ENCODE measurements at places on chromosomes 6 and 20.

DNA sequence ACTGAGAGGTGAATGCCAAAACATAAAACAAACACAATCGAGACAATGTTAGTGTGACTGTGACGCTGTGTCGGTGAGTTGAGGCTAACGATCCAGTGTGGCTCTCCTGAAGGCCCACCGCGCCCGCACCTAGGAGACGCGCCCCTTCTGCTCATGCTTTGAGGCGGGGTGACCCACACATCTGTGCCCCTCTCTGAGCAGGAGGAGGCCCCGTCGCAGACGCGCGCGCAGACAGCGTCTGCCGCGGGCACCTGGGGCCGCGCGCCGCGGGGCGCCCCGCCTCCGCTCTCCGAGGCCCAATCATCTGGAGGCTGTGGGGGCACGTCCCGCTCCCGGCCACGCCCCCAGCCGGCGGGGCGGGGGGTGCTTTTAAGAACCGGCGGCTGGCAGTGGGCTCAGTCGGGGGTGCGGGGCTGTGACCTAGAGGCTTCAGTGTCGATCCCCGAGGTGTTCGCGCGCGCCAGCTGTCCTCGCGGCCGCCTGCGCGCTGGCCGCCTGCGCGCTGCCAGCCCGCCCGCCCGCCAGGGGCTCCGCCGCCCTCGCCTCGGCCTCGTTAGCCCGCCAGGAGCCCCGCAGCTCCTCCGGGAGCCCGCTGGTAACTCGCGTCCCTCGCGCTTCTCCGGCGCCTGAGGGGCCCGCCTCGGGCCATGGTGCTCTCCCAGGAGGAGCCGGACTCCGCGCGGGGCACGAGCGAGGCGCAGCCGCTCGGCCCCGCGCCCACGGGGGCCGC is at the start of gene SLC16A10:
TSS of gene SLC16A10 (plus strand) at position 398 of the 730 bp plus-strand sequence. CDS start at position 648, 250 bp downstream.
- DNase-seq: peak; percentile 27

DNA sequence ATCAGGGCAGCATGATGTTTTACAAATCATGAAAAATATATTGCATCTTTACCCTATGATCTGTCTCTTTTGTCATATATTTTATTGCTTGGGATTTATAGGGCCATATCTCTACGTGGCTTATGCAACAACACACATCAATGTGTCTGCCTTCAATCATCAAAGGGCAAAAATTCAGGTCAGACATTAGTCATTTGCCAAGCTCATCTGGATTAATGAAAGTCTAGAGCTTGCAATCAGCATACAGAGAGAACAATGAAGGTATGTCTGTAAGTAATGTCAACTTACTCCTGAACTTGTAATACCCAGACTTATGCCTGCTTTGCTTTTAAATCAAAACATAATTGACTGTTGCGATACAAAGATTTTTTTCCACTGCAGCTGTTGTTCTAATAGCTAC is 282.7 kb downstream of the HAO1 start:
- no peak for DNase-seq

DNA sequence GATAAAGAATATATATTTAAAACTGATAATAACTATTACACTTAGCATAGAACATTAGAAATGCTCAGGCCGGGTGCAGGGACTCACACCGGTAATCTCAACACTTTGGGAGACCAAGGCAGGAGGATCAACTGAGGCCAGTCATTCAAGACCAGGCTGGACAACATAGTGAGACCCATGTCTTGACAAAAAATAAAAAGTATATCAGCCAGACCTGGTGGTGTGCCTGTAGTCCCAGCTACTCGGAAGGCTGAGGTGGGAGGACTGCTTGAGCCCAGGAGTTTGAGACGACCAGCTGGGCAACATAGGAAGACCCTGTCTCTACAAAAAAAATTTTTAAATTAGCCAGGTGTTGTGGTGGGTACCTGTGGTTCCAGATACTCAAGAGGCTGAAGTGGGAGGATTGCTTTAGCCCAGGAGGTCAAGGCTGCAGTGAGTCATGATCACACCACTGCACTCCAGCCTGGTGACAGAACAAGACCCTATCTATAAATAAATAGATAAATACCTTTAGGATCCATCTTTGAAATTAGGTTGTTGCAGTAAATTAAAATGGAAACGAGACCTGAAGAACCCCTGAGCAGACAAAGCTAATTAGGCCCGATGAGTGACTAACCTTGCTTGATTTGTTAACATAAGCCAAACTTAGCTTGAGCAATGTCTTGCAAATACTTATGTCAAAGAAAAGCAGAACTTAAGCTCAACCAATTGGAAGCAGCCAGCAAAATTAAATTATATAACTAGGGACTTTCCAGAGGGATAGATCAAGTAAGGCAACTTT is 75.8 kb upstream of the E2F3 start:
- no peak for DNase-seq

DNA sequence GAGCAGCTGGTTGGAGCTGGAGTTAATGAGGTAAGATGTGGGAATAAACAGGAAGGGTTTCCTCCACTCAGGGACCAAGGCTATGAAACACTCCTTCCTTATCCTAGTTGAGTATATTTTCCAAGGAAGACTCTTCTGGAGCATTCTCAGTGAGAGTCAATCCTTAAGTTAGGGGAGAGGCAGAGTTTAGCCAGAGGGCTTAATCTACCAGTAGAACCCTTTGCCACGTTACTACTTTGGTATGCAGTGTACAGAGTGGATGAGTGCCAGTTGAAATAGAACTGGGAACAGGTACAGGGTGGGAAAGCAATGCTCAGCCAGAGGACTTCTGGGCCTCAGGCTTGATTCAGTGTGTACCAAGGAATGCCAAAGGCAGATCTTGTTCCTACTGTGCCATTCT is 114.3 kb downstream of the UBE3D start:
- DNase-seq: no peak

DNA sequence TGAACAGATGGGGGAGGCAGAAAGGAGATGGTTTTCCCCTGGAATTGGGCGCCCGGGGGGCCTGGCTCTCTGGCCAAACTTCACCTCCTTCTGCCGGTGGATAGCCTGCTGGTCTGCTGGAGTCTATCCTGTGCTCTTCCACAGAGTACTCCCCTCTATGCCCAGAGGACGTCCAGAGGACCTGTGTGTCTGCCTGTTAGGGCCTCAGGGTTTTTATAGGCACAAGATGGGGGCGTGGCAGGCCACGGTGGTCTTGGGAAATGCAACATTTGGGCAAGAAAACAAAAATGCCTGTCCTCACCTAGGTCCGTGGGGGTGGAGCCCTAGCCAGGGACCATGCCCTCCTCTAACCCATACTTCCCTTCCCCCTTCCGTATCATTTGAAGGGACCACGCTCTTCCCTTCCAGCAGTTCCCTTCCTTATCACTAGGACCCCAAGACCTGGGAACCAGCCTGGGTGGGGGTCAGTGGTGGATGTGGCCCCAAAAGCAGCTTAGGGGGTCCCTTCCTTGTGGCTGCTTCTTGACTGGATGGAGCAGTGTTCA is 53.6 kb upstream of the ZNF337 start:
- DNase-seq: no peak

GRCh38 chr6:118974790-118975189 is 39.8 kb upstream of the MCM9 start:
- no peak for DNase-seq

- DNase-seq: no peak
Observed at GRCh38 chr20:47175493-47175892, 181.0 kb downstream of the ZMYND8 start.

DNA sequence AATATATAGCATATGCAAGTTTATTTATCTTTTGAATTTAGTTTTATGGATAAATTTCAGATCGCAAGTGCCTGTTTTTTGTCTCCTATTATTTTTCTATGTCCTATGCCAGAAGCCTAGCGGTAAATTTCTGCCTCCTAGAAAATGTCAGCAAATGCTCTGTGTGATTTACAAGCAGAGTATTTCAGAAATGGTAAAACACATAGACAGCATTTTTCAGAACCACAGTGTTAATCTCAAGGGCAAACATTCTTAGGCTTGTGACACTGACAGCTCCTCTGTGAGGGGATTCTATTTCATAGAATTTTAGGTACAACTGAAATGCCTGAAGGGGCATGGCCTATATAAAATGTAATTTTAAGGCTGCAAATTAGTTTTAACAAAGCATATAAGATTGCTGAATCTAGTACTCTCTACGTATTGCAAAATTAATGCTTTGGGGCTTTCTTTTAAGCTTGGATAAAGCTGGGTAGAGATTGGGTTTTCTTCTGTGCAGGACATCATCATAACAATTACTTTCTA is 89.9 kb upstream of the PTCHD4 start:
- no peak for DNase-seq

DNA sequence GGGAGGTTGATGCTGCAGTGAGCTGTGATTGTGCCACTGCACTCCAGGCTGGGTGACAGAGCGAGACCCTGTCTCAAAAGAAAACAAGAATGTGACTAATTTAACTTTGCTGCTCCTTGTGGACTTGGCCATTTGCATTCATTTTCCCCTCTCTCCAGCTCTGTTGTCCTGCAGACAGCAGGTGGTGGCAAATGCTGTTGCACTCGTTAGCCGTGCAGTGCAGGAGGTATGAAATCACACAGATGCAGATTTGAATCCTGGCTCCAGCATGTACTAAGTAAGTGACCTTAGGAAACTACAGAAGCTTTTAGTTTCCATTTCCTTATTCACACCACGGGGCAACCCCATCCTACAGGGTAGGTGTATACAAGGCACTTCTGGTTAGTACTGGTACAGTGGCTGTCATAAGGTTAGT is 9.6 kb upstream of the BEND3 start:
- DNase-seq: no peak

DNA sequence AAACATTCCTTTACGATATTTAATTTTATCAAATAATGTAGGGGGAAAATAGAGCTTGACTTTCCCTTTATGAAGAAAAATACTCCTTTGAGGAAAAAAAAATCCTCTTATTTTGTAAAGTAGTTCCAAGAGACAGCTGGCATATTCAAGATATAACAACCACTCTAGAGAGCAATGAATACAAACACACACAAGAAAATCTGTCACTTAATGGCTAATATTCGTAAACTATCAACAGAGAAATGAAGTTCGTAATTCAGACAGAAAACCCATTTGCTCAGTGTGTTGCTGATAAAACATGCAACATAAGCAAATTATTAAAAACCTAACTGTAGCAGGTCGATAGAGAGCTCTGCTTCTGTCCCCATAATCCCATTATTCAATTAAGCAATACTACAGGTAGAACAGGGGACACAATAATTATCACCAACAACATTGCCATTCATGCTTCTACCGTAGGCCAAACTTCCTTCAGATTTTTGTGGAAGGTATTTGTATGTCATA is 714.4 kb upstream of the MARCKS start:
- DNase-seq: no peak

GRCh38 chr6:3803627-3804468 is 45.3 kb upstream of the FAM50B start:
- DNase-seq: peak; percentile 98

GRCh38 chr20:48359692-48360341 is 468.0 kb downstream of the PREX1 start:
- no peak for DNase-seq

GRCh38 chr20:58986286-58986967 is 5.4 kb downstream of the NELFCD start:
- DNase-seq: no peak
